ENCODE measurements at places on chromosomes 13 and 19.

GRCh38 chr13:44252938-44253337 is 120.7 kb upstream of the SERP2 start:
- DNase-seq = no peak

DNA sequence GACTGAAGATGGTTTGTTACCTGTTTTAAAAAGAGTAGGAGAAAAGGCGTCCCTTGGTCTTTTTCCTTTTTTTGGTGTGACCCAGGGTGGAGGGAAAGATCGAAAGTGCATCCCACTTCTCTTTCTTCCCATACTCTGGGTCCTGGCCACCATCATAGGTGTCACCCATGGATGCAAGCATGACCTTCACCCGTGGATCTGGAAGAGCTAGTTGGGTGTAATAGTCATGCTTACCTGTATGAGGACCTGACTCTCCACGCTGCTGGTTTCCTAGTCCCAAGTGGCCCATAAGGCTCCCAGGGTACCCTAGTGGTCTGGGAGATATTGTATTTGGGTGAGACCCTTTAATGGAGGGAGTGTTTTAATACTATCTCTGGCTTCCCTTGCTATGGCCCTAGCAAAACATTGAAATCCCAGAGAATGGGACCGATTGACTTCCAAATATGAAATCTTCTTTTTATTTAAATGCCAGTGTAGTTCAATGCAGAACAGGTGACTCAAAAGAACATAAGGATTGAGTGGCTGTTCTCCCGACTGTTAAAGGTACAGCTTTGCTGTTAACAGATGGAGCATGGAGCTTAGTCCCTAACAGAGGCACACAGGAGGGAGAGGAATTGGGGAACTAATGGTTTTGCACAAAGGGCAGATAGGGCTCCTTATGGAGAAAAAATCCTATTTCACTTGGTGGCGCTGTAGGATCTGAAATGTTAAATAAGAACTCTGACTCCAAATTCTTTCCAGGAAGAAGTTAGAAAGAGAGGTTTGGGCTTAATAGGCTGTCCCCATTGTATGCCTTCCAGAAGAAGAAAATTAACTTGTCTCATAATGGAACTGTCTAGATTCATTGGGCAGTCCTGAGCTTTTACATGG is 7.0 kb upstream of the ZNF550 start:
- no peak for DNase-seq

- DNase-seq = no peak
These were observed 13.1 kb downstream of the COMP start for GRCh38 chr19:18778076-18778389.

DNA sequence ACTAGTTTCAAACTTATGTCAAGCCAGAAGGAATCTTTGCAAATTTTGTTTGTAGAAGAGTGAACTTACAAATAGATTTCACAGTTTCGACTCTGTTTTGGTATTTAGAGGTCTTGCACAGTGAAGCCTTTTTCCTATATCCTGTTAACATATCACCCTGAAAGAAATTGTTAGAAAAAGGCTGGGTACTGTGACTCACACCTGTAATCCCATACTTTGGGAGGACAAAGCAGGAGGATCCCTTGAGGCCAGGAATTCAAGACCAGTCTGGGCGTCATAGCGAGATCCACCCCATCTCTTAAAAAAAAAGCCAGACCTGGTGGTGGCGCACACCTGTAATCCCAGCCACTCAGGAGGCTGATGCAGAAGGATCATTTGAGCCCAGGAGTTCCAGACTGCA is 224.0 kb downstream of the GGACT start:
- DNase-seq = no peak

DNA sequence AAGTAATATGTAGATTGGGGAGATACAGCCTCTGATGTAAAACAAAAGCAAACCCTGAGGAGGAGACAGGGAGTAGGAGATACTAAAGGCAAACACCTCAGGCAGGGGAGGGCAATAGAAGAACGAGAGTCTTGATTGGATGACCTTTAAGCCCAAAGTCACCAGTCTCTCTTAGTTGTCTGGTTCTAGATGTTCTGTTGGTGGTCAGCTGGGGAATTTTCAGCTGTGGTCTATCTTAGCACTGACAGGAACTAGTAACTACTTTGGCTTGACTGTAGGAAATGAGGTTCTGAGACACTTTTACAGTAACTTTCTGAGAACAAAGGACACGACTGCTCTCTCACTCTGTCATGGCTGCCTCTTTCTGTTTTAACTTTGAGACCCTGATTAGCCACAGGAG is 290.7 kb upstream of the MIR17HG start:
- DNase-seq = no peak

DNA sequence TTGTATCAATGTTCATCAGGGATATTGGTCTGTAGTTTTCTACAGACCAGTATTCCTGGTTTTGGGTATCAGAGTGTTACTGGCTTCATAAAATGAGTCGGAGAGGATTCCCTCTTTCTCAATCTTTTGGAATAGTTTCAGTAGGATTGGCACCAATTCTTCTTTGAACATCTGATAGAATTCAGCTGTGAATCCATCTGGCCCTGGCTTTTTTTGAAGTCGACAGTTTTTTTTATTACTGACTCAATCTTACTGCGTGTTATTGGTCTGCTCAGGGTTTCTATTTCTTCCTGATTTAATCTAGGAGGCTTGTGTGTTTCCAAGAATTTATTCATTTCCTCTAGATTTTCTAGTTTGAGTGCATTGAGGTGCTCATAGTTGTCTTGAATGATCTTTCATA is 11.4 kb downstream of the TEX26 start:
- no peak for DNase-seq

- DNase-seq = no peak
These were observed 34.6 kb upstream of the ONECUT3 start for GRCh38 chr19:1718420-1719291.

DNA sequence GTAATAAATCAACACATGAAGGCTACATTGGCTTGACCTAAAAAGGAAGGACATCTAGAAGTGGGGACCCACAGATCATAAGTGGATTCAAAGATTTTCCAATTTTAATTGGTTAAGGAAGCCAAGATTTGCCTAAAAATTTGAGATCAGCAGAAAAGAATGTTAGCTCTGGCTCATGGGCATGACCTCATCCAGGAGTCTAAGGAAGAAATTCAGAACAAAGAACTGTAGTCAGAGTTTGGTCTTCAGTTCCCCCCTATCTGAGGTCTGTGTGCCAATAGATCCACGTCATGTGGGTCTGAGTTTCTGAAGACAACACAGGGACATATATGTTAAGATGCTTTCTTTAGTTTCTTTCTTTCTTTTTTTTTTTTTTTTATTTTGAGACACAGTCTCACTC is 648.8 kb upstream of the SPRY2 start:
- no peak for DNase-seq

GRCh38 chr19:1860821-1861598 is 2.4 kb downstream of the KLF16 start:
- DNase-seq = no peak

GRCh38 chr13:104854007-104854406 is 1681.5 kb downstream of the EFNB2 start:
- no peak for DNase-seq

DNA sequence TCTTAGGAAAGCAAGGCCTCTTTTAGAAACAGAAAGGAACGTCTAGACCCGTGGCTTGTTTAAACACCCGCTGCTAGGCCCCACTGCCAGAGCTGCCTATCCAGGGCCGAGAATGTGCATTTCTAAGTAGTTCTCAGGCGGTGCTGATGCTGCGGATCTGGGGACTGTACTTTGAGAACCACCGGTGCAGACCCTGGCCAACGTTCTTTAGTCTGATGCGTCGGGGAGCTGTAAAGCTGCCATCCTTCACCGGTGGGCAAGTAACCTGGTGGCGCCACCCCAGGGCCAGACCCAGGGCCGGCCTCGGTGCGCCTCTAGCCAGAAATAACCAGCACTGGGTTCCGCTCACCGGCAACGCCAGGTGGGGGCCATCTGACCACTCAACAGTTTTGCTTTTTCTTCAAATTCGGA is 47.1 kb downstream of the TGDS start:
- no peak for DNase-seq

DNA sequence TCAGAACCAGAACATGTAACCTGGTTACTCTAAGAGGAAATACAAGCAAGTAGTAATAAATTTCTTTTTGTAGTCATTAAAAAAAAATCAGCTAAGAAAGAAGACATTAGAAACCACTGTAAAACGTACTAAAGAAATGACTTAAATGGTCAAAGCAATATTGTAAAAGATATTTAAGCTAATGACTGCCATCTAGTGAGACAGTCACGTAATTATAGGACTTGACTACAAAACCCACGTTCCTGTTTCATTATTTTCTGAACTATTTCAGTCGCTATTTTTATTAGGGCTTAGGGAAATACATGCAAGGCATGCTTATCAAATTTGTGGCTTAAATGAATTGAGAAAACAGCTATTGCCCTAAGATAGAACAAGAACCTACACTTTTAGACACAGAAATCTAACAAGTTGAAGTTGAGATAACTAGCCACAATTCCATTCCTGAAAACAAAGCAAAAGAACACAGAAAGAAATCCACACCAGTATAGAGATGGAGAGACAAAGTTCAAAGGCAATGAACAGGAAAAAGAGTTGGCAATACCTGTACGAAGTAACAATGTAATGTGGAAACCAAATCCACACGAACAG is 17.9 kb downstream of the ALG5 start:
- DNase-seq = no peak

GRCh38 chr13:86974251-86974994 is 696.7 kb upstream of the SLITRK5 start:
- no peak for DNase-seq

DNA sequence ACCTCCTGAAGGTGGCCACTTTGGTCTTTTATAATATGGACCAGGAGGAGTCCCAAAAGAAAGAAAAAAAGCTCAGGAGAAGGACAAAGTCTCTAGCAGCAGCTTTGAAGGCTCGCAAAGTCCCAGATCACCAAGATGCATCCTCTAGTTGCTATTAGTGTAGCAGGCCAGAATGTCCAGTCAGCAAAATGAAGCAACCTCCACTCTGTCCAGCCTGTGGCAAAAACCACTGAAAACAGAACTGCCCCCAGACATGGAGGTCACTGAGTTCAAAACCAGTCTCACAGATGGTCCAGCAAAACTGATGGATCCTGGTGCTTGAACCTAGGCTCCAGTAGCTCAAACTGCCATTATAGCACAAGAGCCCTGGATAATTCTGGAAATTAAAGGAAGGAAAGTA is 10.4 kb downstream of the LILRB4 start:
- DNase-seq = no peak

- no peak for DNase-seq
These were observed 8.8 kb upstream of the GNG7 start for GRCh38 chr19:2711172-2711874.

DNA sequence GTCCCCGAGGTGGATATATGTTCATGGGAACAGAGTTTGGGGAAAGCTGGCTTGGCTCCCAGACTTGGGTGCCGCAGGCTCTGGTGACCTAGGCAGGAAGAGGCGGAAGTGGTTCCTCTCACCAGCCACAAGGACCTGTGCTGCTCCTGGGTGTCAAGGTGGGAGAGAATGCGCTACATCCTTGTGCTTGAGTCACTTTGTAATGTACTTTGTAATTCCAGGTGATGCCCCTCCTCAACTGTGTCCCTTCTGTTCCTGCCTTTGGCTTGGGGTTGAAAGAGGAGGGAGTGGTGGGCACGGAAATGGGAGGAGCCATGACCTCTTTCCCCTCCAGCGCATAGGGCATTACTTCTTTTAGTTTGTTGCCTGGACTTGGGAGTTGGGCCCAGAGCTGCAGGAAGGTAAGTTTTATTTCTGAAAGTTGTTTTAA is 10.9 kb downstream of the GARRE1 start:
- no peak for DNase-seq

- DNase-seq = no peak
These were observed 4.4 kb downstream of the ZNF473 start for GRCh38 chr19:50030225-50030624.

- DNase-seq = no peak
These were observed 3.5 kb upstream of the FTL start for GRCh38 chr19:48961673-48962028.

GRCh38 chr19:1082165-1082927 is 12.8 kb downstream of the POLR2E start:
- DNase-seq = no peak
